ENCODE measurements at places on chromosomes 2 and 18.

- no peak for DNase-seq
These were observed 70.6 kb upstream of the ASAP2 start for GRCh38 chr2:9135822-9136558.

GRCh38 chr18:49907346-49907929 is 94.1 kb upstream of the ACAA2 start:
- DNase-seq: no peak

DNA sequence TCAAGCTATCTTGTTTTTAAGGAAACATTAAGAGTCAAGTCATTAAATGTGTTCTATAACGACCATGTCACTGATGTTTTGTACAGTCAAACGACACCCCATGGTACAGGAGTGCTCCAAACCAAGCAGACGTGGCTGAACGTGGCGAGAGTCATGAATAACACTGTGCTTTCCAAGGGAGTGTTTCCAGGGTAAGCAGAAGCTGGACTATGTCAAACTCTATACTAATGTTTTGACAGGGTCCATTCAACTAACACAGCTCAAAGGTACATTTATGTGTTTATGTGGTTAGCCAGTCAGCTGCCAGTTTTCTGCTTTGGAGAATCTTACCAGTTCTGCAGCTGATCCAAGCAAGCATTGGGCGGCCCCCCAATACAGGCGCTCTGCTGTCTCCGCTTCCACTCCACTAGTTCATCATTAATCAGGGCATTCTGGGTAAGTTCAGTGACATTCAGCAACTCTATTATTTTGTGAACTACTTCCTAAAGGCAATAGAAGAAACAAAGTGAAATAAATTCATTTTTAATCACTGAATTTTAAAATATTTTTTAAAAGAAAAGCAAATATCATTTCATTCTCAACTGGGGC is 16.4 kb downstream of the STAT1 start:
- no peak for DNase-seq

DNA sequence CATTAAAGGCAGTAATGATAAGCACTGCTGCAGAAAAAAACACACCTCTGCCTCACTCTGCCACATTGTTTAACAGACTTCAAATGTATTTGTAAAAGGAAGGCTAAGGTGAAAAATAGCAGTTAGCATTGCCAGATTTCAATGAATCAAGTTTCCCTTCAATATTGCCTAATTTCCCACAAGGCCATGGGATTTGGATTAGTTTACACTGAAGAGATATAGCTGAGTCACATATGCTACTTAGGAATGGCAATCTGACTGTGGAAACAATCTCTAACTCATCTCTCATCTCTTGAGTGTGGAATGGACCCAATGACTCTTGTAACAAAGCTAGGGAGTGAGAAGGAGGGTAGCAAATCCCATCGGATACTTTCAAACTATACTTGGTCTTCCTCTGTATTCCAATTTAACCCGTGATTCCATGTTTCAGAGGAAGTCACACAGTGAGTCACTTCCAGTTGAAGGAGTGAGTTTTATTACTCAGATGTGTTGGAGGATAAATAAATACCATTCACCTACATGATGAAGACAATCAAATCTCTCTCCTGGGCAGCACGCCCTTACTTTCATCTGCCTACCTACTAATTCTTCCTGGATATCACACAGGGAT is 5.1 kb downstream of the B4GALT6 start:
- DNase-seq: no peak

DNA sequence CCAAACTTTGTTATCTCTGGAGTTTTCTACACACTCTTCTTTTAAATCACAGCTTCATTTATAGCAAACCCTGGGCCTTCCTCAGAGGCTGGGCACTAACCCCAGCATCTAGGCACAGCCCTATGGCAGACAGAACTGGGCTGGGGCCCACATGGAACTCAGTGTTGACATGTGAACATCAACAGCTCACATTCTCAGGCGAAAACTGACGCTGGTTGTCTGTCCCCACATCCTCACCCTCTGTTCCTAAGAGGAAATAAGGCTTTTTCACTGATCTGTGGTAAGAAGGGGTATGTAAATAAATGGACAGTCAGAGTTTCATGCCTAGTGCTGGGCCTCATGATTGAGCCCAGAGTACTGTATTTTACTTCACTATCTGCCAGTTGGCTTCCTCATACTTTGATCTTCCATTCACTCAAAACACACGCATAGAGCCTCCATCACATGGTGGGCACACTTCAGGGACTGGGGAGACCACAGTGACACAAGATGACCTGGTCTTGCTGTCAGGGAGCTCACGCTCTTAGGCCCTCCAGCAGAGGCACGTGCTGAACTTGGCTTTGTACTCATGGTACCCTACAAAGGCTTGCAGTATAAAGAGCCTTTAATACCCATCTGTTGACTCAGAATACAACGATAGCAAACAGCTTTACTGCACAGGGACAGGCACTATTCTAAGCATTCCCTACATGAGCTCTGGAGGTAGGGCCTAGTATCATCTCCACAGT is 43.0 kb downstream of the EFEMP1 start:
- DNase-seq: no peak

DNA sequence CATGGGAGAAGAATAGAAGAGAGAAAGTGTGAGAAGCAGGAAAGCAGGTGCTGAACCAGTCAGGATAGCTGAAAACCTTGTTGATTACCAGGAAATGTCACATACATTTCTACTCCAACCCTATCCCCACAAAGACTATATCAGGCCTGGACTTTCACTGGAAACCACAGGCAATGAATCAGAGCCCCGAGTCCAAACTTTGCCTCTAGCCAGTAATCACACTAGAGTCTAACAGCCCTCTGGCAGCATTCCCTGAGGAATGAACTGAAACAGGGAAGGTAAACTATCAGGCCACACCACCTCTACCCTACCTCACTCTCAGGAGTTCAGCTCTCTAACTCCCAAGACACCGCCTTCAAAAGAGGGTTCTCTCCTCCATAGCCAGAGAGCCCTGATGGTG is 18.7 kb upstream of the IHH start:
- no peak for DNase-seq

- DNase-seq: peak; percentile 29
These were observed 214.6 kb downstream of the TRIB2 start for GRCh38 chr2:12931186-12931844.

GRCh38 chr18:57649556-57650500 is 28.2 kb upstream of the NARS1 start:
- no peak for DNase-seq

- no peak for DNase-seq
These were observed 161.7 kb downstream of the INSIG2 start for GRCh38 chr2:118250001-118250400.

All from CD4-positive, alpha-beta T cell treated with Interleukin-15 for 4 hours (primary cell).